ENCODE measurements at places on chromosomes 1 and 21.

DNA sequence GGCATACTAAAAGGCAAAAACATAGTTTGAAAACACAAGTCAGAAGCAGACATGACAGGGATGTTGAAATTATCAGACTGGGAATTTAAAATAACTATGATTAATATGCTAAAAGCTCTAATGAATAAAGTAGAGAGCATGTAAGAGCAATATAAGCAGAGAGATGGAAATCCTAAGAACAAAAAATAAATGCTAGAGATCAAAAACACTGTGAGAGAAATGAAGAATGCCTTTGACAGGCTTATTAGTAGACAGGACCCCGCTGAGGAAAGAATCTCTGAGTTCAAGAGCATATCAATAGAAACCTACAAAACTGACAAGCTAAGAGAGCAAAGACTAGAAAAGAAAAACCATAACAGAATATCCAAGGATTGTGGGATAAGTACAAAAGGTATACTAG lies 93.9 kb downstream of the MPZL1 start:
- DNase-seq = no peak

DNA sequence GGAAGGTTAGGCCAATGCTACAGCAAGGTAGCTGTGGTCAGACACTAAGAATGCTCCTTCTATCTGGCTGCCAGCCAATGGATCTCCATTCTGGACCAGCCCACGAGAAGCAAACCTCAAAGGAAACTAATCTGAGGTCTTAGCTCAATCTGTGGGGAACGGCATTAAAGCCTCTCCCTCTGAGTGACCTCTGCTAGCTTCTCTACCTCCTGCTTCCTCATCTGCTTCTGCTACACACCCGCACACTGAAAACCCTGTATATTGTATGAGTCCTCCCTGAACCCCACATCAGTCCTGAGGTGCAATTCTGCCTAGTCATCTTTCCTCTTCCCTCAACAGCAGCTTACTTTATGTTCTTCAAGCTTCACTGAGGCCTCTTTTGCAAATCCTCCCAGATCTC lies 6.9 kb upstream of the GALE start:
- no peak for DNase-seq

DNA sequence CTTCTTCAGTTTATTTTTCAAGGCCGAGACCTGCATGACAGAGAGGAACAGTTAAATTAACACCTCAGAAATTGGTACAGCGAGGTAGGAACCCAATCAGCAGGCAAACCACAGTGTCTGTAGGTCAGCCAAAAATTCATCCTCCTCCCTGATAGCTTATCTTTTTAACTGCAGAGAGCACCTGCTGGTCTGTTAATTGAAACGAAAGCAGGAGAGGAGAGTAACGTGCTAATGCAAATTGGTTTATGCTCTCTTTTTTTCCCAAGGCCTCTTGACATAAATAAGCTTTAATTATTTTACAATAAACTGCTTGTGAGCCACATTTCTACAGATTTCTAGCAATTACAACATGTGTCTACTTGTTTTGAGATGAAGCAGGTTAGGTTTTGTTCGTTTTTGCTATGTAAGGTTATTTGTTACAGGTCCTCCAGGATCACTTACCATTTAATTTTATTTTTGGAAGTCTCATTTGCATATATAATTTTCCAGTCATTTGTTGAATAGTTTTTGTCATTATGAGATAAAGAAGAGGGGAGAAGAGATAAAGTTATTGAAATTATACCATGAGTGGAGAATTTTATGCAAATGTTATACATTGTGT lies 179.9 kb downstream of the DENND1B start:
- DNase-seq = no peak

GRCh38 chr1:170239445-170239844 lies 93.7 kb downstream of the NTMT2 start:
- no peak for DNase-seq

DNA sequence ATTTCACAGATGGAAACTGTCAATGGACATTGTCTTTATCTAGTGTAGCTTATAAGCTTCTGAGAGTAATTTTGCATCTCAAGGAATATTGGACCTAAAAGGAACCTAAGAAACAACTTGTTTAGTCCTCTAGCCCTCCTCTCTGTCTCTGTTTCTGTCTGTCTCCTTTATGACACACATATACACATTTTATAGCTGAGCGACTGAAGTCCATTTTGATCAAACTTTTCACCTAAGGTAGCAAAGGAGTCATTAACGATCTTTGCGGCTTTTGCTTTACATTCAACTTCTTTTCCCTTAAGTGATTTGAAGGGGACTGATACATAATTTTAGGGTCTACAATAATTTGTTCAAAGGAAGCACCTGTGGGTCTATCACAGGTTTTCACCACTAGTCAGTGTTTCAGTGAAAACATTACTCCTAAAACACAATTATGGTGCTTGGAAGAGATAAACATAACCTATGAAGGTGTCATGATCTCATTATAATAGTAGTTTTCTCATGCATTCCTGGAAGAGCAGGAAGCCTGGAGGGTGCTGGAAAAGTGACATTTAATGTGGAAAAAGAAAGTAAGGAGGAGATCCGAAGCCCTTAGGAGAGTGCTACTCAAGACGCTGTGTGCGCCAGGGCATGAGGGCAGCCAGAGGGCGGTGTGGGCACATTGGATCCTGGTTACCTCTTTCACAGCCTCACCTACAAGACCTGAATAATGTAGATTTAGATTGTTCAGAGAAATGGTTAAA lies 248.6 kb downstream of the DNM3 start:
- peak; percentile 28 for DNase-seq

DNA sequence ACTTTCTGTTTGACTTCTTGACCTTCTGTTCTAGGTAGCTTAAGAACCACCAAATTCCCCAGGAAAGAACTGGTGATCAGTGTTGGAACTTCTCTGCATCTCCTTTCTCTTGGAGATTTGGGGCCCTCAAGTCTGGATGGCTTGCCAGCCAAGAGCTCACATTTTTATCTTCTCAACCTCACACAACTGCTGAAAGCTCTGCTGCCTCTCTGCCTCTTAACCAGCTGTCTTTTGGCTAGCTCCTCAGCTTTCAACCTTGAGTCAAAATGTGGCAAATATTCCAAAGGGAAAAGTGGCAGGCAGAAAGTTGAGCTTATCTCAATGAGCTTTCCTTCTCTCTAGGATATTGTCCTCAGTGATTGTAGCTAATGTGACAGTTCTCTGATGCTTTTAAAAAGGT lies 89.2 kb upstream of the CCDC190 start:
- no peak for DNase-seq

GRCh38 chr1:84347271-84347931 lies 45.9 kb downstream of the SAMD13 start:
- DNase-seq = no peak

- no peak for DNase-seq
Measured at GRCh38 chr1:109396513-109396839, 1.2 kb downstream of the SORT1 start.

- DNase-seq = peak; percentile 43
Measured at GRCh38 chr21:36330904-36331303, 10.9 kb downstream of the MORC3 start.

- DNase-seq = no peak
Measured at GRCh38 chr1:7320661-7321060, 450.4 kb upstream of the VAMP3 start.

DNA sequence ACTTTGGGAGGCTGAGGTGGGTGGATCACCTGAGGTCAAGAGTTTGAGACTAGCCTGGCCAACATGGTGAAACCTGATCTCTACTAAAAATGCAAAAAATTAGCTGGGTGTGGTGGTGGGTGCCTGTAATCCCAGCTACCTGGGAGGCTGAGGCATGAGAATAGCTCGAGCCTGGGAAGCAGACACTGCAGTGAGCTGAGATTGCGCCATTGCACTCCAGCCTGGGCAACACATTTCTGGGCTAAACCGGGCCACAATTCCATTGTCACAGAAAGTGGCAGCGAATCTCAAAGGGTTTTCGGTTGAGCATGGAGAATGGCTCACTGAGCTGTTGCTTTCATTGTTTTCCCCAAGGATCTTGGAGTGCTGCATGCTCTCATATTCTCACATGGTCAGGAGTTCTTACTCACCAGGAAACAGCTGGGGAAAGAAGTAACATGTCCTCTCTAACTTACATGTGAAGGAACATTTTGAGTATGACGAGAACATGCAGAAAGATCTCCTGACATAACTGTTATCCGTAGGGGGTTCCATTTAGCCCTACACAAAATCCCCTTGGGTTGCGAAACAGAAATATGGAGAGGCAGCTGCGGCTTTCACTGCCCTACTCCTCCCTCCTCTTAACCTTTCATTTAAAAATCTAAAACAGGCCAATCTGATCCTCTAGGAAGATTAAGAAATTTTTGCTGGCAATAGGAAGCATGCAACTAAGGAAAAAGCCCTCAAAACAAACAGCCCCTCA lies 341.1 kb downstream of the PCP4 start:
- no peak for DNase-seq

DNA sequence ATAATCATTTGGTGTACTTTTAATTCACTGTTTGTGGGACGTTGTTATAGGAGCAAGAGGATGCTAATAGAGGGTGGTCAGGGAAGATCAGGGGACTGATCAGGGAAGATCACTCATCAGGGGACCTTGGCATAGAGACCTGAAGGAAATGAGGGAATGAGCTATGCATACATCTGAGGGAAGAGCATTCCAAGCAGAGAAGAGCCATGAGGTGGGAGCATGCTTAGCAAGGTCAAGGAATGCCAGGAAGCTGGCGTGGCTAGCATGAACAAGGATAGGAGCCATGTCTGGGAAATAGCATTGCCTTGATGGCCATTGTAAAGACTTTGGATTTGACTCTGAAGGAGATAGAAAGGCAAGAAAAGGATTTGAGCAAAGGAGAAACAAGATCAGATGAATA lies 14.1 kb downstream of the IRF2BP2 start:
- no peak for DNase-seq

DNA sequence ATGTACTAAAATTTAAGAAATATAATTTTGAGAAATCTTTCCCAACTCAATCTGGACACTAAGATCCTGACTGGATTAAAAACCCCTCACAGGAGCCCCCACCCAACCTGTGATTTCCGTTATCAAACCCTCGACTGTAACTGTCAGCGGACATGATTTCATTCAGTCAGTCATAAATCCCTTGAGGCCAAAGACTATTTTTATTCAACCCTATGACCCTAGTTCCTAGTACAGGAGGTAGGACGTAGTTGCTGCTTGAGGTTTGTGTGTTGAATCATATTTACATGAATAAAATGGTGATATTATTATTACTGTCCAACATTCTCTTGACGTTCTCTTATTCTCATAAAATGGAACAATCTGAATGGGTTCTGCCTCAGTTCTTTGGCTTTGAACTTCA lies 73.1 kb upstream of the DYNLT5 start:
- no peak for DNase-seq

- DNase-seq = no peak
Measured at GRCh38 chr1:165254376-165254775, 102.1 kb downstream of the LMX1A start.

GRCh38 chr21:36010801-36011200 lies 49.5 kb downstream of the SETD4 start:
- no peak for DNase-seq
